ENCODE measurements at places on chromosomes 12 and 14.

- DNase-seq: no peak
Measured at GRCh38 chr14:51963286-51963685, 26.1 kb upstream of the RTRAF start.

DNA sequence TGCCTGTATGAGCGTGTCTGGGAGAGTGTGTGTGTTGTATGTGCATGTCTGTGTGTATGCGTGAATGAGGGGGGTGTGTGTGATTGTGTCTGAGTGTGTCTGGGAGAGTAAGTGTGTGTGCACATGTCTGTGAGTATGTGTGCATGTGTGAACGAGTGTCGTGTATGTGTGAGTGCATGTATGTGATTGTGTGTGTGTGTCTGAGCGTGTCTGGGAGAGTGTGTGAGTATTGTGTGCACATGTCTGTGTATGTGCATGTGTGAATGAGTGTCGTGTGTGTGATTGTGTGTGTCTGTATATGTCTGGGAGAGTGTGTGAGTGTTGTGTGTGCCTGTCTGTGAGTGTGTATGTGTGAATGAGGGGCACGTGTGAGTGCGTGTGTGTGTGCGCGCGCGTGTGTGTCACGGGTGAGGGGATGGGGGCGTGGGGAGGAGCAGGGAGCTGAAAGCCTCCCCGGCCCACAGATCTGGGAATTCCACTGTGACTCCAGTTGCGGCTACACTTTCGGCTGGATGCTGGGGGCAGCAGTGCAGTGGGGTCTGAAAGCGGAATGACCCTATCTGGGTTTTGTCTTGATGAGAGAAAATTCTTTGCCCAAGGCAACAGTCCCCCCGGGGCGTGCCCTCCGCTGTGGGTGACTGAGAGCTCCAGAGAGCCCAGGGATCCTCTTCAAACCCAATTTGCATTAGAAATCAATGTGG is 138.1 kb upstream of the MED13L start:
- no peak for DNase-seq

DNA sequence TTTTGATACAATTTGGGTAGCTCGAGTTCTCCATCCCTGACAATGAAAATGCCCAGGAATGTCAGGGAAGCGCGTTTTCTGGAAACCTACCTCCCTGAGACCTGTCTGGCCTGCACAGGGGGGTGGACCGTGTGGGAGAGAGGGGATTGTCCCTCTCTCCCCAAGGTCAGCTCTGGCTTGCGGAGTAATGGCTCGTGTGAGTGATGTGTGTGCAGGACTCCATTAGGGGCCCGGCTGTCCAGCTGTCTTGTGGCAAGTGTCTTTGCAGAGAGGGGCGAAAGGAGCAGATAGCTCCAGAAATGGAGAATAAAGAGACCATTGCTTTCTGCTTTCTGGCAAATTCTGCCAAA is 215.3 kb downstream of the CHST11 start:
- no peak for DNase-seq

- DNase-seq: no peak
Measured at GRCh38 chr14:80973931-80974641, 18.7 kb downstream of the TSHR start.

- DNase-seq: no peak
Measured at GRCh38 chr14:97408503-97408902, 611.3 kb downstream of the VRK1 start.

DNA sequence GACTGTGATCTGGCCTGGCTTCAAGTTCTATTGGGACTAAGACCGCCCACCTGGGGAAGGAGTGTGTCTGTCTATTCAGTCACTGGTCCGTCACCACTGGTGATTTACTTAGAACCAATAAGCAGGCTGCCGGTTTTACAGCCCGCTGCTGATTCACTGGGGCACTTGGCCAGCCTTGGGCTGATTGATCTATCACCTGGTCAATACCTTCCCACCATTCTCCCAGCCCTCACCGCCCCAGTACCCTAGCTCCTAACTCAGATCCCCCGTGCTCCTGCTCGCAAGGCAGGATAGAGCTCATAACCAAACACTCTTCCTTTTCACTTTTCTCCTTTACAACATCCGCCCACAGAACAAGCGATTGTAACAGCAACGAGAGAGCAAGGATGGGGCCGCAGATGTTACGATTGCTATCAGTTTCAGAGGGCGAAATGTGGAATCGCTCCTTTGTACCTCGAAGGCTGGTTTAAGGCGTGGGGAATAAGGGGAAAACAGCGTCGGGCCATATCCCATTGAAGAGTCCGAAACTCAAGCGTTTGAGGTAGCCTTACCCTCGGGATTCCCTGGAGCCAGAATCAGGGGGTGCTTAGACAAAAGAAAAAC is 672 bp downstream of the RDH11 start:
- no peak for DNase-seq

DNA sequence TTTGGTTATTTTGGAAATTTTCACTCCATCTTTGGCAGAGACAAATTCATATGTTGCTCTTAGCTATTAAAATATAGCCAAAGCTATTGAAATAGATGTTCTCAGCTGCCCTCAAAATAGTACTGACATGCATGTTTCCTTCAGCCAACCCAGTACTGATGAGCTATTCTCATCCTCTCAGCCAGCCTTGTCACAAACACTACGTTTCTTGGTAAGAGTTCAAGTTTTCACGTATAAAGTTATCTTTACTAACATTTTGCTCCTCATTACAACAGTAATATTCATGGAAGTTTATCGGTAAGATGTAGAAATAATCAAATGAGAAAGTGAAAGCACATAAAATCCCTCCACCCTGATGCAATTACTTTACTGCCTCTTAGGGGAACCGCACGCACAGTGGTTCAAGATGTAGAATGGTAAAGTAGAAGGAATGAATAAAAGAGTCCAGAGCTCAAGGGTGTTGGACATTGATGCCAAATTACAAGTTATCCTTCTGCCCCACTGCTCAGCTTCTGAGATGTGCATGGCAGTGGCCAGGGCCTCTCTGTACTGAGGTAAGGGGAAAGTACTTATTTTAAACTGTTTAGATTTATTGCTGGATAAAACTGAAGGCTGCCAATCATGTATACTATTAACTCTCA is 20.7 kb downstream of the GCH1 start:
- DNase-seq: no peak

DNA sequence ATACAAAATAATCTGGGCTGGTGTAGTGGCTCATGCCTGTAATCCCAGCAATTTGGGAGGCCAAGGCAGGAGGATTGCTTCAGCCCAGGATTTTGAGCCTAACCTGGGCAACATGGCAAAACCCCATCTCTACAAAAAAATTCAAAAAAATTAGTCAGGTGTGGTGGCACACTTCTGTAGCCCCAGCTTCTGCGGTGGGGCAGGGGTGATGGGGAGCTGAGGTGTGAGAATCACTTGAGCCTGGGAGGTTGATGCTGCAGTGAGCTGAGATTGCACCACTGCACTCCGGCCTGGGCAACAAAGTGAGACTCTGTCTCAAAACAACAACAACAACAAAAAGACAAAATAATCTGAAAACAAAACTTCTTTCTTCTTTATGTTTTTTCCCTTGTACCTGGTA is 66.0 kb downstream of the TC2N start:
- no peak for DNase-seq

- DNase-seq: no peak
Measured at GRCh38 chr12:100800723-100801122, 6.1 kb downstream of the ANO4 start.

DNA sequence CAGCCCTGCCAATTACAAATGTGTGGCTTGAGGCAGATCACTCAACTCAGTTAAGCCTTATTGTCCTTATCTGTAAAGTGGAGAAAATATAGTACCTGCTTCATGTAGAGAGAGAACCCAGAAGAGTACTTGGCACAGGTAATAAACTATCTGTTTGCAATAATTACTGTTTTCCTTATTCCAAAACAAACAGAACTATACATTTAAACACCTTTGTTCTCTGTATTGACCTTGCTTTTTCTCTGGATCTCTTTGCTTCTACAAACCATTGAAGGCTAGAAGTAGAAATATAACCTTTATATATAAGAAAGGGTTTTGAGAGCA is 70.8 kb upstream of the SRSF5 start:
- DNase-seq: no peak

DNA sequence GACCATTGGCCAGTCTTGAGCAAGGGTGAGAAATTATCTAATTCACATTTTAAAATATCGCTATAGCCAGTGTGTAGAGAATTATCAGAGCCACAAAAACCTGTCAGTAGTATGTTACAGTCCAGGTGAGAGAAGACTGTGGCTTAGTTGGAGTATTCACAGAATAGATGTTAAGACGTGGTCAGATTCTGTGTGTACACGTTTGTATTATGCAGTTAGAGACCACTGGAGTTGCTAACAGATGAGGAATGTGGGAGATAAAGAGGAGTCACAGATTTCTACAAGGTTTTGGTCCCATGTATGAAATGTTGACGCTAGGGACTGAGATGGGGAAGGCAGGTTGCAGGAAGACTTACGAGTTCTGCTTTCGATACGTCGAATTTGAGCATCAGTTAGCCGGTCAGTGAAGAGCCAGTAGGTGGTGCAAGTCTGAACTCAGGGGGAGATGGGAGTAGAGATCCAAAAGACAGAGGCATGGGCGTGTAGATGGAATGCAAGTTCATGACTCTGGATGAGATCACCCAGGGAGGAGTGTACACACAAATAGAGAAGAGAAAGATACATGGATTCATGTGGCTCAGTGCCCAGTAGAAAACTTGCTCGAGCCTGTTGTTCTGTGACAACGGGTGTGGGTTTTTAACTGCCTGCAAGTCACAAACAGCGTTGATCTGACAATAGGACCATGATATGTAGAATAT is 114.8 kb upstream of the FLRT2 start:
- DNase-seq: no peak

- no peak for DNase-seq
Measured at GRCh38 chr12:59142183-59142790, 222.0 kb upstream of the LRIG3 start.

DNA sequence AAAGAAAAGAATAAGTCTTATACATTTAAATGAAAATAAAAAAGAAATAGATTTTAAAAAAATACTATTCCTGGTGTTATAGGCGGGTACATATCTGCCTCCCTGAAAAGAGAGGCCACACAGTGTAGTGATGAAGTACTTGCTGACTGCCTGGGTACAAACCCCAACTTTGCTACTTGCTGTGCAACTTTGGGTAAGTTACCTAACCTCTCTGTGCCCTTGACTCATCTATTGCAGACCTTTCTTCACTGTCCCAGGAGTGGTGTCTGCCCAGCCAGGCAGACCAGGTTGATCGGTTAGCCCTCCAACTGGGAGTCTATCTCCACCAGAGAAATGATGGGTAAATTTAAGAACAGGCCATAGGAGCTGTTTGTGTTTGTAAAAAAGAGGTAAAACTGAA is 82.0 kb downstream of the SLC24A4 start:
- DNase-seq: no peak

DNA sequence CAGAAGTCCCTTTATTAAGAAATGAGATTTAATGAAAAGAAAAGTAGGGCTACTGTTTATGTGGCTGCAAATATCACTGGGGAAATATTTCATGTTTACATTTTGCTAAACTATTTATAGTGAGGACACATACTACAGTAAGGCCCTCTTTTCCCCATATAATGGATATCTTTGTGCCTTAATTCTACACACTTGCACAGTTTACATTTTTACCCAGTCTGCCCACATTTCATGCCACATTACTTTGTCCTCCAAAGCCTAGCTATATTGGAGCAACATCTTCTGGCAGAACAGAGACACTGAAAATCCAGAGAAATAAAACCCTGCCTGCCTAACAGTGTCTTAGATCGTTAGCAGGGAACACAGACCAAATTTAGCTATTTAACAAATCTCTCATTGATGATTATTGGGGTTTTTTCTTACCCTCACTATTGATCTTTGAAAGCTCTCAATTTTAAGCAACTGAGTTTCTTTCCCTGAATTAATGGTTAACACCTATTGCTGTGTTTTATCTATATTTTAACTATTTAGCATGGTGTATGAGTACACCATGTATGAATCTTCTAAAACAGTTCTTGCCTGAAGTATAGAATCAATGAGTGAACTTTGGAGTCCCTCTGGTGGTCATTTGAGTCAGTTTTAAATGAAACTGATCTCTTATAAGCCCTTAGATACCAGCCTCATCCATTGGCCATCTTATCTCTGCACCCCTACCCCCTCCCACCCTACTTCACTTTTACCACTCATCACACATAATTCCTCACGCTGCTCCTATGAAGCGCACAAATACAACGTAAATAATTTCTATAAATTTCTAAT is 170.2 kb downstream of the BCAT1 start:
- no peak for DNase-seq

Data from activated gamma-delta T cell (primary cell).